Caudate nucleus (tissue), 63 donors: ENCODE measurements at places on chromosomes 5 and 9.

DNA sequence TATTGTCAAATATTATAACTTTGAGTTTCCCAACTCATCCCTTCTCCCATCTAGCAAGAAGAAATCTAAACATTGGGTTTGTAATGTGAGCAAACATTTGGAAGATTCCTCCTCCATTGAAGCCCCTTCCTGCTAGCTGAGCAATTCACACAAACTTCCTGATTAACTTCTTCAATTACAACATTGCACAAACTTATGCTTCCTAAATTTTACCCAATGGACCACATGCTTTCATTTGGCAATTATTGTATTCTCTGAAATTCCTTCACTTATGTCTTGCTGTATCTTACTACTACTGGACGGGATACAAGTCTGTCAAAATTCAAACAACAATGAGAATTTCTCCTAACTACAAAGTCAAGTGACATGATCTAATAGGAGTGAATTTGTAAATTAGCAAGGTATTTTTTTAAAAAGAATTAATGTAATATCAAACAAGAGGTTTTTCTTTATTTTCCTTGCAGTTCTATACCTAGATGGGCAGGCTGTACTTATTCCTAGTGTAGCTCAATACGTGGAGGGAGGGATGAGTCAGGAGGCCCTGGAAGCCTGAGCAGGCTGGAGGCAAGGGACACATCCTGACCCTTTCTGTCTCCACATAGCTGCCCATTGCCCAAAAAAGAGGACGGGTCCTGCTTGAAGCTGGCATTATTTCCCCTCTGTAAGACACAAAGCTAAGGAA lies 11.8 kb upstream of the IFNW1 start:
- no peak for DNase-seq

DNA sequence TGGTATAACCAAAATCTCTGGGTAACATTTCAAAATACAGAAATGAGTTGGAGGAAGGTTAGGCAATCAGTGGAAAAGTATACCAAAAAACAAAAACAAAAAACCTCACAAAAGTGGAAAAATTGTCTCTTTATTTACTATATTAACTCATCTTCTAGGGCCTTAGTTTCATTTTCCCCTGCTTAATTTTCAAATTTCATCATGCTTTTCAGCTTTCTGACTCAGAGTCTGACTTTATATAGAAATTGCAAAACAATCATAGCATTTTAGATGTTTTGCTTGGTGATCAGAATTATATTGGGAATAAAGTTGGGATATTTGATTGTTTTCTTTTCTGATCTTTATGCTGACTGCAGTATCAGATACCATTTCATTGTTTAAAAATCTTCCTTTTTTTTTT lies 257.0 kb upstream of the PRR16 start:
- DNase-seq: no peak

DNA sequence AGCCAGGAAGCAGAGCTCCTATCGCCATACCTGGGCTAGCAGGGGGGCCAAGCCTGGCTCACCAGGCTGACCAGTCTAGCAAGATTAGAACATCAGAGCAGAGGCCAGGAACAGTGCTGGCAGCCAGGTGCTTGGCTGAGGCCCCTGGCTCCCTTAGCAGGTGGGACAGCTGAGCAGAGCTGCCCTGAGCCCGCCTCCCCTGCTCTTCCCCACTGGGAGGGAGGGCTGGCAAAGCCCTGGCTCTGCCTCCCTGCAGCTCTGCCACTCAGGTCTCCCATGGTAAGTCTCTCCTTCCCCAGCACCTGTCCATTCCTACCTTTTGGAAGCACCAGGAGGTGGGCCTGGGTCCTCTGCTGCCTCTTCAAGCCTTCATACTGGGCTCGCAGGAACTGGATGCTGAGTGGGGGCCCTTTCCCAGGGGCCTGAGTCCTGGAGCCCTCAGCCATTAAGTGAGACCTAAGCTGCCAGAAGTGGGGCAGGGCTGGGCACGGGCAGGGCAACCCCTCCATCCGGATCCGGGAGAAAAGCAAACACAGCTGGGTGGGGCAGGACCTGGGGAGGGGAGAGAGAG lies 803 bp downstream of the C9orf152 start:
- DNase-seq: no peak

GRCh38 chr5:78577071-78577807 lies 71.3 kb downstream of the LHFPL2 start:
- DNase-seq: no peak

- DNase-seq: no peak
These were observed 350.4 kb upstream of the CDH9 start for GRCh38 chr5:27388755-27389154.

- no peak for DNase-seq
These were observed 10.5 kb downstream of the BRD3 start for GRCh38 chr9:134057307-134057657.

- no peak for DNase-seq
These were observed 217.5 kb downstream of the EBF1 start for GRCh38 chr5:158882236-158882635.

DNA sequence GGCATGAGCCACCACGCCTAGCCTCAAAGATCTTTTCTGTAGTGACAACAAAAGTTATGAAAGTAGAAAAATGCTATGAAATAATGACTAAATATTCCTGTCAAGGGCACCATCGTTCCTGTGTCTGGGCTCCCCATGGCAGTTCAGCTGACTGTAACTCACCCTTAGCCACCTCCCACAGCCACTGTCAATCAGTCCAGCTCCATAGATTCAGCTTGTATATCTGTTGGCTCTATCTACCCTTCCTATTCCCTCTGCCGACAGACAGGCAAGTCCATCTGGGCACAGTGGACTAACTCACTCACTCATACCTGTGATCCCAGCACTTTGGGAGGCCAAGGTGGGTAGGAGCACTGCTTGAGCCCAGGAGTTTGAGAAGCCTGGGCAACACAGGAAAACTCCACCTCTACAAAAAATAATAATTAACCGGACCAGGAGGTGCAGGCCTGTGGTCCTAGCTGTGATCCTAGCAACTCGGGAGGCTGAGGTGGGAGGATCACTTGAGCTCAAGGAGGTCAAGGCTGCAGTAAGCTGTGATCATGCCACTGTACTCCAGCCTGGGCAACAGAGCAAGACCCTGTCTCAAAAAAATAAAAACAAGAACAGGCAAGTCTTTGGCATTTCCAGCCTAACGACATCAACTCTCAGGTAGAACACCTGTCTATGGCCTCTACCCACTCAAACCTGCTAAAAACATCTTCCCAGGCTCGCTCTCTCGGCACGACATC lies 6.2 kb downstream of the CAMSAP1 start:
- DNase-seq: no peak

DNA sequence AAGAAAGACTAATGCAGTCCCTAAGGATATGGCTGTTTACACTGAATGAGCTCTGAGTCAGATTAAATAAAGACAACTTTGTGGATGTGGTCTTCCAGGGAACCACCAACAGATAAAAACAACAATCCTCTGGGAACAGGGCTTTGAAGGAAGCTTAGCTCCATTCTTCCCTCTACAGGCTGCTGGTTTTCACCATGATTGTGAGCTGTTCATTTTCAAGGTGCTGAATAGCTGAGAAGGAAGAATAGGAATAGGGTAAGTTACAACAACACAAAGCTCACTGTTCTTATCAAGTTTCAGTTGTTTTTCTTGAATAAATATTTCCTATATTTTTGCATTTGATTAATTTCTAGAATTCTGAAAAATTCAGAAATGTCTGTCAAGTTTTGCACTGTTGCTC lies 25.9 kb upstream of the PTAR1 start:
- no peak for DNase-seq
